ENCODE measurements at places on chromosomes 11 and 22.

- no peak for DNase-seq
Measured at GRCh38 chr11:62804310-62805075, 747 bp downstream of the NXF1 start.

GRCh38 chr11:35242412-35243242 is 103.7 kb downstream of the CD44 start:
- DNase-seq, result no peak

DNA sequence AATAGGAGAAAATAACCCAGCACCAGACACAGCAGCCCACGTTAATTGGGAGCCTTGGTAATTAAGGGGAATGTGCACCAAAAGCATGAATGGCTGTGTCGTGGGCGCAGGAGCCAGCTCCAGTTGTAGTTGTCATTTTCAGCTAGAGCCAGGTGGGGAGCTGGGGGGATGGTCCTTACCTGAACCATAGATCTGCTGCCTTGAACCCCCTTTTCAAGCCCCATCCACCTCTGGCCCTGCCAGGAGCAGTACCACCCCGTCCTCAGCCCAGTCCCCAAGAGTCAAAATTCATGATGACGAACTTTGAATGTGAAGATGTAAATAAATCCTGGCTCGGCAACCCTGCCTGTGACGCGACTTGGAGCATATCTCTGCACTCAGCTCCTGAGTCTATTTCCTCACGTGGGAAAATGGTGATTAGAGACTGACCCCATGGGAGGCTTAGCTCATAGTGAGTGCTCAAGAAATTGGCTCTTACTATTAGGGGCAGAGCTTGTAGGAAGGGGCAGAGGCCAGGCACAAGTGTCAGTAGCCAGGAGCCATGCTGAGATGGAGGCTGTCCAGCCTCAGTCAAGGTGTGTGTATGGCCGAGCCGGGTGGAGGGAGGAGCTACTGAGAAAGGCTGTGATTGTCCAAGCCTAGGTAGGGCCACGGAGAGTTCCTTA is 794 bp upstream of the FXYD6 start:
- no peak for DNase-seq

DNA sequence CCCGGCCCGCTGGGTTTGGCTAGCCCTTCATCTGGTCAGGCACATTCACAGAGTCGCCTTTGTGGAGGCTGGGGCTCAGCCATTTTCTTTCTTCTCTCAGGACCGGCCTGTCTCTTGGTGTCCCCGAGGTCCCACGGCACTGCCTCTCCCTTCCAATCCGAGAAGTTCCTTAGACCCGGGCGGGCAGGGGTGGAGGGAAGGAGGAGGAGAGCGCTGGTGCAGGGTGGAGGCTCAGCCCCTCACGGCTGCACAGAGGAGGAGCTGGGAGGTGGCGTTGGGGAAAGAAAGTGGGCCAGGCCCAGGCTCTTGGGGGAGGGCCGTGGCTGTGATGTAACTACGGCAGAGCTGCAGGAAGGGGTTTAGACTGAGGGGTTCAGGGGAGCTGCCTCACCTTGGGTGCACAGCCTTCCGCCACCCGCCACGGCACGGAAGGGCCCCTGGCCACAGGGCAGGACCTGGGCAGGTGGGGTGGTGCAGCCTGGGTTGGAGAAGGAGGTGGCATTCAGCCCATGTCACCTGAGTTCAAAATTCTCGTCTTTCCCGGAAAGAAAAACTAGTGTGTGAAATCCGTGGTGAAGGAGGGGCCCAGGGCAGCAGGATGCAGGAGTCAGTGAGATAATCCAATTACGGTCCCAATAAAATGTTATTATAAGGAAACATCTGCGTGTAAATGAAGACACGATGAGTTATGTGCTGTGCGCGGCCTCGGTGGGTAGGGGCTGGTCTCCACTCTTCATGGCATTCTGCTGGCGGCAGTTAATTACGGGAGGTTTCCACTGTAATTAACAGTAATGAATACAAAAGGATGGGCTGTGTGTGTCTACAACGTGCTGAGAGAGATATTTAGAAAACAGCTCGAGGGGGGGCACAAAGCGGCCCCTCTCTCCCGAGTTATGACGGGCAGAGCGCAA is 1.7 kb downstream of the BRSK2 start:
- DNase-seq, result no peak

DNA sequence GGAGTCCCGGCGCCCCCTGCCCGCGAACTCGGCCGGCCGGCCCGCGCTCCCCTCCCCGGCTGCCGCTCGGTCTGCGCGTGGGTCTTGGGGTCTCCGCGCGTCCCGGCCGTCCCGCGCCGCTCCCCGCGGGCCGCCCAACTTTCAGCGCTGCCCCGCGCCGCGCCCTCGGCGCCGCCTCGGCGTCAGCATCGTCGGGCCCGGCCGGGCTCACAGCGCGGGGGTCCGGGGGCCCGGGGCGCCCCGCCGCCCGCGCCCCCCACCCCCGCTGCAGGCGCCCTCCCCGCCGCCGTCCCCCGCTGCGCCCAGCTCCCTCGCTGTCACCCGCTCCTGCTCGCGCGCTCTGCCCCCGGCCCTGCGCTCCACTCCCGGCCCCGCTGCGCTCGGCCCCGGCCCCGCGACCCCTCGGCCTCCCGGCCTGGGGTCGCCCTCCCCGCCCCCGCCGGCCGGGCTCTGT is at the start of gene KCNJ4:
Gene KCNJ4 (minus strand): TSS at position 124 of the 454 bp plus-strand sequence. CDS start 27,067 bp downstream, outside the sequence.
- DNase-seq, result no peak

DNA sequence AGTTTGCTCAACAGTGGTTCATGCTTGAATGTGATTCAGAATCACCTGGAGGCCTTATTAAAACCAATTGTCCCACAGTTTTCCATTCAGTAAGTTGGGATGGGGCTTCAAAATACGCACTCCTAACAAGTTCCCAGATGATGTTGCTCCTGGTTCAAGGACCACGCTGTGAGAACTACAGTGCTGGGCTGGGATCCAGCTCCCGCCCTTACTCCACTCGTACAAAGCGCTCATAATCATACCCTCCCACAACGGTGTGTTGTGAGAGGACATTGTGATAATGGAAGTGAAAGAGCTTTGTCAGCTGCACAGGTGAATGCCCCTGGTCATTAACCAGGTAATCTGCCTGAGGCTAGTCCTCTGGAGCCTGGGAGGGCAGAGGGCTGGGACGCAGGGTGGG is 1.3 kb upstream of the CD82 start:
- no peak for DNase-seq

GRCh38 chr11:66100272-66101065 is 30.4 kb downstream of the PACS1 start:
- DNase-seq, result no peak

GRCh38 chr22:50208939-50209892 is 8.4 kb downstream of the SELENOO start:
- DNase-seq, result no peak

DNA sequence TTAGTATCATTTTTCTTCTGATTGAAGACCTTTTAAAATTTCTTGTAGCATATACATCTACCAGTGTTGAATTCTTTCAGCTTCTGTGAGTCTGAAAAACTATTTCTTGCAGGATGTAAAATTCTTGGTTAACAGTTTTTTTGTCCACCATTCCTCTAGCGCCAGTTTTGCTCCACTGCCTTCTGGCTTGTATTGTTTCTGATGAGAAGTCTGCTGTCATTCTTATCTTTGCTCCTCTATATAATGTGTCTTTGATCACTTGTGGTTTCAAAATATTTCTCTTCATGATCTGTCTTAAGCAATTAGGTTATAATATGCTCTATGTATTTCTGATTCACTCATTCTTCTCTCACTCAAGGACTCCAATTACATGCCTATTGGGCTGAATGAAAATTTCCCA is 152.3 kb downstream of the INSC start:
- no peak for DNase-seq

DNA sequence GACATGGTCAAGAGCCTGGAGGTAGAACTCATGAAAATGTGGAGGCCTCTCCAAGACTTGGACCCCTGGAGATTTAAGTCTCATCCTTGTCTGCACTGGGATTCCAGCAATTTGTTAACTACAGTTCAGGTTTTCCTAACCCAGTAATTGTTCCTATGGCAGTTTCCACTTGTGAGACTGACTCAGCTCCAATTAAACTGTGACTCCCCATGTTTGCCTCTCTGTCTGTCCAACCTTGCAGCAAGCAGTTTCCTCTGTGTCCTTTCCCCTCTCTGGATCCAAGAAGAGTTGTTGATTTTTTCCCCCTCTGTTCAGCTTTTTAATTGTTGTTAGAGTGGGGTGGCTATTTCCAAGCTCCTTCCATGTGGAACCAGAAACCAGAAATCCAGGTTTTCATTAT is 16.2 kb upstream of the ARHGAP20 start:
- DNase-seq, result no peak

DNA sequence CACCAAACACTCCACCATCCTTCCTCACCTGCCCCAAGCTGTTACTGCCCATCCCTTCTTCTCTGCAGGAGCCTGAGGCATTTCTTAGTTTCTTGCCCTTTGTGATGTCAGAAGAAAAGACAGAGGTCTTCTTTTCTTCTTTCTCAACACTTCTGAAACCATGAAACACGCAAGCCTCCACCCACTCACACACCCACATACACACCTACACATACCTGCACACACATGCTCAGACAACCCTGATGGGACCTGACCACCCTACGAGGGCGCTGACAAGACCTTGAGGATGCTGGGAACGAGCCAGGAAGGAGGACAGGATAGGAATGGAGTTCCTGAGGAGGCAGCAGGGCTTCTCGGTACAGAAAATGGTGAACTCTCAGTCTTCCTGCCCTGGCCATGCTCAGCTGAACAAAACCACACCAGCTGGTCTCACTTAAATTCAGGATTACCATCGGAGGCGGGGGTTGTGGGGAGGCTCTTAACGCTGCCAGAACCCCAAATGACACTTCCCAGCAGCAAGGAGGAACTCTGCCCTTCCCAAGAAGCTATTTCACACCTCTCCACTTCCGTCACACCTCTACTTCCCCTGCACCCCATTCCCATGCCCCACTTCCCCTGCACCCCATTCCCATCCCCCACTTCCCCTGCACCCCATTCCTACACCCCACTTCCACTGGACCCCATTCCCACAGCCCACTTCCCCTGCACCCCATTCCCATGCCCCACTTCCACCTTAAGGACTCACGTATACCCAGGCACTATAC is 41.0 kb downstream of the CSF2RB start:
- DNase-seq, result no peak

GRCh38 chr11:12862696-12863469 is 146.2 kb upstream of the RASSF10 start:
- no peak for DNase-seq

DNA sequence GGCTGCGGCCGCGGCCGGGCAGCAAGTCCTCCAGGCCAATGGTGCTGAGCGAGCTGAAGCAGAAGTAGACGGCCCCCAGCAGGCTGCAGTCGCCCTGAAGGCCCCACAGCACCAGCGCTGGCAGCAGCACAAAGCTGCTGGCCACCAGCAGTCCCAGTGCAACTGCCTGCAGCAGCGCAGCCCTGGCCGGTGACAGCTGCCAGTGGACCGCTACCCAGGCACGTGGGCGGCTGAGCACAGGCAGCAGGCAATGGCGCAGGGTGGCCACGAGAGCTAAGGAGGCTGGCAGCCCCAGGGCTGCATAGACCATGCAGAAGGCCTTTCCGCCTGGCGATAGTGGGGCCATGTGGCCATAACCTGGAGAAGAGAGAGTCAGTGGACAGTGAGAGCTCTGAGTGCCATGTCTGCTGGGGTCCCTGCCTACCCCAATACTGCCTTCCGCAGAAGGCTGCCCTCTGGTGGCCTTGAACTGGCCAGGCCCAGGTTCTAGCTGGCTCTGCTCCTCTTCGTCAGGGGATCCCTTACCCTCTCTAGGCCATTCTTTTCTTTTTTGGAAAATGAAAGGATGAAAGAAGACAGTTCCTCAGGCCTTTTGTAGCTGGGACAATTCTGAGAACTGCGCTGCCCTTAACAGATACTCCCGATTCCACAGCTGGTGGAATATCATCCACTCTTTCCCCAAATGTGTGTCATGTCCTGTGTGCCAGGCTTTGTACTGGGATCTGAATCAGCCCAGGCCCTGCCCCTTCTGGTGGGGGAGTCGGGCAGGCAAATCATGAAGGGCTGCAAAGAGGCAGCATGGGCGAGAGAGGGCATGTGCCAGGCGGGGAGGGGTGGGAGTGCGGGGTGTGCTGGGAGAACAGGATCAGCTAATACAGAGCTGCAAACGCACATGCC is 1.8 kb downstream of the KCNK7 start:
- no peak for DNase-seq

- DNase-seq, result peak; percentile 71
Measured at GRCh38 chr11:1564535-1565172, 7.4 kb downstream of the DUSP8 start.

- DNase-seq, result no peak
Measured at GRCh38 chr22:35303029-35303624, 3.4 kb downstream of the TOM1 start.

GRCh38 chr11:121199516-121199915 is 93.1 kb upstream of the SC5D start:
- no peak for DNase-seq

- no peak for DNase-seq
Measured at GRCh38 chr22:22696104-22696503, 51.7 kb downstream of the GGTLC2 start.

- no peak for DNase-seq
Measured at GRCh38 chr11:4605057-4605456, 3.0 kb downstream of the TRIM68 start.

GRCh38 chr11:129048911-129049310 is 106.2 kb upstream of the TP53AIP1 start:
- DNase-seq, result no peak

GRCh38 chr11:16981651-16982194 is 32.5 kb downstream of the PLEKHA7 start:
- no peak for DNase-seq

DNA sequence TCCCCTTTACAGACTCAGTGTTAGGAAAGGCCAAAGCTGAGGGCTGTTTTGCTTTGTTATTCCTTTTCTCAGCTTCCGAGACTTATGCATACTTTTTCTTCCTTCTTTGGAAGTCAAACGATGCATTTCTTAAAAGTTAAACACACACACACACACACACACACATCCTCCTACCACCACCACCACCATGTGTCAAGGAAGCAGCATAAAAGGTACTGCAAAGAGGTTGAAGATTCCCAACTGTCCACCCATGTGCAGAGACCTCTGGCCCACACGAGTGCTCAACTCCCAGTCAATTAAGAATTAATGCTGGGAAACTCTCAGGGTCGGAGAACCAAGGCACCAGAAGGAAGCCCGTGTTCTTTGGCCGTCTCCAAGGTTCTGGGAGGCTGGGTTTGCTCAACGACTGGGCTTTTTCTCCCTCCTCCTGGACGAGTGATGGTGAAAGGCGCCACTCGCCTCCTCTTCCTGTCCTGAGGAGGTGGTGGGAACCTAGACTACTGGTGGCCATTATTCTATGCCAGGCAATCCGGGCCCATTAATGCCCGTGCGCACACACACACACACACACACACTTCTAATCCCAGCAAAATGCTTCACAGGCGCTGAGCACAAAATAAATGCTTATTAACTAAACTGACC is 15.1 kb downstream of the MN1 start:
- no peak for DNase-seq
